ENCODE measurements at places on chromosomes 3 and 15.

GRCh38 chr15:58243070-58243469 lies 104.9 kb downstream of the AQP9 start:
- no peak for DNase-seq

- DNase-seq = no peak
These were observed 448.8 kb downstream of the GRM7 start for GRCh38 chr3:7309641-7310102.

DNA sequence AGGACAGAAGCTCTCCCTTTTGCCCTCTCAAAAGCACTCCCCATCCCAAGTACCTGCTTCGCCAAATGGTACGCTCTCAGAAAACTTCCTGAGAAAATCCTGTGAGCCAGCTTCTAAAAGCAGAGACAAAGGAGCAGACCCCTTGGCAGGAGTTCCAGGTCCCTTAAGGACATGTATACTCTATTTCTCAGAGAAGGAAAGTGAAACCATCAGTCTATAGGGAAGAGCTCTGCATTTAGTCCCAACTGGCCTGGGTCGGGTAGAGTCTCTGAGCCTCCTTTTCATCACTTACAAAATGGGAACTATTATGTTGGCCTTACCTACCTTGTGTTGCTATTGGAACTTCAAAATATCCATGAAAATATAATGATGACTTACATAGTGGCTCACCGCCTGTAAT lies 19.7 kb downstream of the DAPK2 start:
- DNase-seq = no peak

- no peak for DNase-seq
These were observed 63.1 kb downstream of the B3GALNT1 start for GRCh38 chr3:161042023-161042501.

- no peak for DNase-seq
These were observed 40.2 kb downstream of the TRANK1 start for GRCh38 chr3:36904641-36905040.

GRCh38 chr15:74628199-74628598 lies 12.6 kb downstream of the CLK3 start:
- no peak for DNase-seq

DNA sequence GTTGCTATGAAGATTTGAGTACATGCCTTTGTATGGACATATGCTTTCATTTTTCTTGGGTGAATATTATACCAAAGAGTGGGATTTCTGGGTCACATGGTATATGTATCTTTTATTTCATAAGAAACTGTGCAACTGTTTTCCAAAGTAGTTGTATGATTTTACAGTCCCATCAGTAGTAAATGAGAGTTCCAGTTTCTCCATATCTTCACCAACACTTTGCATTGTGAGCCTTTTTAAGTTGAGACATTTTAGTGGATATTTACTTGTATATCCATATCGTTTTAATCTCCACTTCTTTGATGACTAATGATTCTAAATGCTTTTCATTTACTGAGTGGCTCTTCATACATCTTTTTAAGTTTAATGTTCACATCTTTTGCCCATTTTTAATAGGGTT lies 20.3 kb downstream of the MEF2A start:
- DNase-seq = no peak

- DNase-seq = peak; percentile 63
These were observed 56.7 kb upstream of the BLM start for GRCh38 chr15:90660195-90660998.

- DNase-seq = no peak
These were observed 552.9 kb downstream of the DIPK2A start for GRCh38 chr3:144524531-144524930.

- DNase-seq = no peak
These were observed 58.5 kb upstream of the SLC24A5 start for GRCh38 chr15:48062148-48062872.

GRCh38 chr3:58471025-58471887 lies 20.6 kb upstream of the KCTD6 start:
- peak; percentile 48 for DNase-seq

DNA sequence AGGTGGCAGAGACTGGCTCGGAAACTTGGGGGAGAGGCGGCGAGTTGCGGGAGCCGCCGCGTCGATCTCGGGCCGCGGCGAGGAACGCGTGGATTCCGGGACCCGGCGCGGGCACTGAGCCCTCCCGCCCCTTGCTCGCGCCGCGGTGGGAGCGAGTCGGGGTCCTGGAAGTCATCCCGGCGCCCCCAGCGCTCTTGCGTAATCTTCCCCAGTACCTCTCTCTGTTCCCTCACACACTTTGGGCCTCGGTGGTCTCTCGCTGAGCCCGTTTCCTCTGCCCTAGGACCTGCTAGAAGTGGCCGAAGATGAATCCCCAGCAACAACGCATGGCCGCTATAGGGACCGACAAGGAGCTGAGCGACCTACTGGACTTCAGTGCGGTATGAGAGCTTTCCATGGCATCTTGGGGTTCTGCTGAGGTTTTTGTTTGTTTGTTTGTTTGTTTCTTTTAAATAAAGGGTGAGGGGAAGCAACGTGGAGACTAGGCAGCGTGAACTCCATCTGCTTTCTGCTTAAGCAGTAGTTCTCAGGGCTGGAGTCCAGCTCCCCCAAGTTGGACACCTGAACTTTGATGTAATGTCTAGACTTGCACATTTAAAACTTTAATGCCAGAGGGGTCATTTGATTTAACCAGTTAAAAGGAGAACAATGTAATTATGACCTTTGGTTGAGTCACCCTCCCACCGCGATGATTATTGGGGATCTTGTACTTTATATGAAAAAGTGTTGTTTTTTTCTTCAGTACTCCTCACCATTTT lies 1.3 kb downstream of the TCF12 start:
- no peak for DNase-seq

DNA sequence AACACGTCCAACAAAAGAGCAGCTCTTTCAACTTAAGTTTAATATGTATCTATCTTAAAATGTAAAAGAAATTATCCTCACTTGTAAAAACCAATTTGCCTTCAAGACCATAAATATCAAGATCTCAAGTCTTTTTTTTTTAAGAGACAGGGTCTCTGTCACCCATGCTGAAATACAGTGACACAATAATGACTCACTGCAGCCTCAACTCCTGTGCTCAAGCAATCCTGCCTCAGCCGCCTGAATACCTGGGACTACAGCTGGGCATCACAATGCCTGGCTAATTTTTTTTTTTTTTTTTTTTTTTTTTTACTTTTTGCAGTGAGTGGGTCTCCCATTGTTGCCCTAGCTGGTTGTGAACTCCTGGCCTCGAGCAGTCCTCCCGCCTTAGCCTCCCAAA lies 26.0 kb downstream of the ACAP2 start:
- DNase-seq = no peak

DNA sequence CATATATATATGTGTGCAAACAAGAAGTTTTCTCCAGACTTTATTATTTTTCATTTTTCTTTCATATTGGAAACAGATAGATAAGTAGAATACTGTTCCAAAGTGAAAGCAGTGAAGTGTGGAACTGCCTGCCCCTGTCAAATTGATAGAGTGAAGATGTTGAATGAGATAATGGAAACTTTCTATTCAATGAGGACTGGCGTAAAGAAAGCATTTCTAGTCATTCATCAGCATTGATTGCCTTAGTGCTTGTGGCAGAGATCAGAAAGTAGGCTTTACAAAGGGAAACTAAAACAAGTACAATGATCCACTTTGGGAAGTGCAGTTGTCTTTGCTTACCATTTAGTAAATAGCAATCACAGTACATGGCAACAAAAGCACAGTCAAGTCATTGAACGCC lies 300.0 kb downstream of the CADM2 start:
- DNase-seq = no peak

- DNase-seq = no peak
These were observed 33.3 kb downstream of the TSPAN3 start for GRCh38 chr15:77037388-77038209.

- no peak for DNase-seq
These were observed 107.0 kb upstream of the SPRED1 start for GRCh38 chr15:38145651-38146111.

DNA sequence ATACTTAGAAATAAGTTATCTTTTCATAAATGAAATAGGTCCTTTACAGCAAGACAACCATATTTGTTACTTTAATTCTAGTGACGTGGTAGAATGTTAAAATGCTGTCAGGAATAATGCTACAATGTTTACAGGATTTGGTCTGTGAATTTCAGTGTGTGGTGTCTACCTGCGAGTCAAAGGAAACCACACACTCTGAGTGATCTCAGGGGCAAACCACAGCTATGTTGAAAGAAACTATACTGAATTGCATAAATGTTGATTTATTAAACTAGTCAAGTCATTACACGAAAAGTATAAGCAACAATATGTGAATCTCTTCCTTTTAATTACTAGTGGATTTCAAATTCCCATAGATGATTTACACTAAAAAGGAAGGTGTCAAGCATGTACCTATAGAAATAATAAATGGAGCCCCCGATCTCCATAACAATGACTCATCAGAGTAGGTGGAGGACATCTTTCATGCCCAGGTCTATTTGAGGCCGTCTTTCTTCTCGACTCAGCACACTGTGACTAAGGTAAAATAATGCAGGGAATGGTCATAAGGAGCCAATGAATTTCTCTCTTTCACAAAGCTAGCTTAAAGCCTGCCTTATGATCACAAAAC lies 463.0 kb downstream of the ERC2 start:
- DNase-seq = no peak

DNA sequence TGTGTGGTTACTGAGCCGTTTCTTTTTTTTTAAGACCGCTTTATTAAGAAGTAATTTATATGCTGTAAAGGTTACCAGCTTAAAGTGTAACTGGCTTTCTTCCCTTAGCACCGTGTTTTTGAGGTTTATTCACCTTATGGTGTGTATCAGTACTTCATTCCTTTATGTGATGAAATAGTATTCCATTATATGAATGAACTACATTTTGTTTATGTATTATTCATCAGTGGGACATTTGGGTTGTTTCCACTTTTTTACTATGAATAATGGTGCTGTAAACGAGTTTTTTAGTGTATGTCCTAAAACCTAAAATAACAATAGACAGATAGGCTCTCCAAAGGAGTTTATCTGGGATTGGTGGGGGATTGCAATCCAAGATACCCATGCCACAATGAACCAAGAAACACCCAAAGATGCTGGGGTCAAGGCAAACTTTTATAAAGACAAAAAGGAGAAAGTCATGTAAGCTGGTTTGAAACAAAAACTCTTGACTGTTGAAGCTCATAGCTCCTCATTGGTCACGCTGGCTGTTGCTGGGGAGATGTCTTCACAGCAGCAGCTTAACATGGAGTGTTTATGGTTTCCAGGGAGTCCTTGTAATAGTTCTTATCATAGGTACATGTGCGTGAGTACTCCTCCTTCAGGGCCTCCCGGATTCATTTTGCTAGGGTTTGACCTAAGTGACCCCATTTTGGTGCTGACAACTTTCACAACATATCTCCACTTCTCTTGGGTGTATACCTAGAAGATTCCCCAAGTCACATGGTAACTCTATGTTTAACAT lies 16.0 kb downstream of the TM2D3 start:
- no peak for DNase-seq

DNA sequence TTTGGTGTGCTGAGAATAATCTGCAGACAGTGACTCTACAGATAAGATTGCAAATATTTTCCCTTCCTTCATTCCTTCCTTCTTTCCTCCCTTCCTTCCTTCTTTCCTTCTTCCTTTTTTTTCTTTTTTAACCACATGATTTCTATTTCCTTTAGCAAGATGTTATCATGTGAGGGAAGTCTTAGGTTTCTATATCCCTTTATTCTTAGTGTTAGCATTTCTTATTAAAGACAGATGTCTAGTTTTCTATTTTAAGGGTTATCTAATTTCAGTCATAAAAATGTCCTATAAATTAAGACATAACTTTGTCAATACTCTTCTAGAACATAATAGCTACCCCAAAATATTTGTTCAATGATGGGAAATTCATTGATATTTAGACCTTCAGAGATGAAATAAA lies 470.9 kb downstream of the LPP start:
- DNase-seq = no peak

DNA sequence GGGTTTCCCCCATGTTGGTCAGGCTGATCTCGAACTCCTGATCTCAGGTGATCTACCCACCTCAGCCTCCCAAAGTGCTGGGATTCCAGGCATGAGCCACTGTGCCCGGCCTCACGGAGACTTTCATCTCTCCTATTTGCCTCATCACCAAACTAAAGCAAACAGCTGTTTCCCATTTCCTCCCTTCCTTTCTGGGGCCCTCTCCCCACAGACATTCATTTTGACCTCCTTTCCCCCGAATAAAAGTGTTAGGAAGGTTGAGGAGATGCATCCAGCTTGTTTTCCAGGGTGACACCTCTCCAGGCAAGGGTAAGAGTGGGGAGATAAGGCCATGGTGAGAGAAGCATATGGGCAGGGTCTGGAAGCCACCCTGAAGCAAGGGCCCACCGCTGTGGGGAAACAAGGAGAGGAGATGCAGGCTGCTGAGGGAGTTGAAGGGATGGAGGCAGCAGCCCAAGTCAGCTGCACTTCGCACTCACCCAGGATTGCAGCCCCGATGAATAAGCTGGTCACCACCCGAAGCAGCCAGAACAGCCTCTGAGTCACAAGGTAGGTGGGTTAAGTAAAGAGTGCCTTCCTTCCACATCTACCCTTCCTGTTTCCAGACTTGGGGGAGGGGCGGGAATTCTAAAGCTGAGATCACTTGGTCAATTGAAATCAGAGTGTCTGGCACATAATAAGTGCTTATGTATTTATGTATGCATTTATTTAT lies 7.7 kb downstream of the DUOXA2 start:
- no peak for DNase-seq

GRCh38 chr15:30905821-30906220 lies 2.1 kb downstream of the FAN1 start:
- DNase-seq = no peak

GRCh38 chr3:50333744-50334328 lies 5.8 kb upstream of the TUSC2 start:
- no peak for DNase-seq

- DNase-seq = no peak
These were observed 256.5 kb downstream of the THRB start for GRCh38 chr3:24237971-24238706.

GRCh38 chr15:25775317-25775912 lies 87.7 kb downstream of the ATP10A start:
- no peak for DNase-seq

DNA sequence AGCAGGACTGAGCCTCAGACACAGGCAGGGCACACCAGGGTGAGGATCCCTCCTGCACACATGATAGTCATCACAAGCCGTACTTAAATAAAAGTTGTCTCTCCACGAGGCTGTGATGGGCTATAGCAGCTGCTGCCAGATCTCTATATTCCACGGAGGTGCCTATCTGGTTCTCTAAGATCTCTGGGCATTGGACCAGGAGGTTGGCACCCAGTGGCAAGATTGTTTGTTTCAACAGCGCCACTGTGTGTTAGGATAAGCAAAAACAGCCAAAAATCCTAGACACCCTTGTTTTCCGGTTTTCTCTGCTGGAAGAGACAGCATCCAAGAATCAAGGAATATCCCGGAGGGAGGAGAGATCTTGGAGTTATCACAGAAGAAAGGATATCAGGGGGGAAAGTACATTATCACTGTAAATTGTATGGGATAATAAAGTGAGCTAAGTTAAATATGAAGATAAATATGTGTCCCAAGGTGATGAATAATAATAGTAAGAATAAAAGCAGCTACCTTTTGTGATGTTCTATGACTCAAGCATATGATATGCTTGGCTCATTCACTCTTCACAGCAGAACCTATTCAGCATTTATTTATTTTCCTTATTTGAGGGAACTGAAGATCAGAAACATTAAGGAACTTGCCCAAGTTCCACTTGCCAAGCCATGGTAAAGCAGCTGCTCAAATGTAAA lies 90.6 kb upstream of the AKAP13 start:
- DNase-seq = no peak

- no peak for DNase-seq
These were observed 15.6 kb downstream of the MELTF start for GRCh38 chr3:197014024-197014423.
